Stimulated activated CD8-positive, alpha-beta memory T cell treated with anti-CD3 and anti-CD28 coated beads, Interleukin-2, amount 100 ng/mL, for 1 hour (primary cell): ENCODE measurements at places on chromosomes 1 and 21.

- DNase-seq, result no peak
Measured at GRCh38 chr1:17507915-17508314, 31.6 kb upstream of the ARHGEF10L start.

- no peak for DNase-seq
Measured at GRCh38 chr1:19311503-19311930, 427 bp downstream of the AKR7A2 start.

GRCh38 chr21:44295163-44295573 is 4.7 kb upstream of the PFKL start:
- DNase-seq, result no peak

DNA sequence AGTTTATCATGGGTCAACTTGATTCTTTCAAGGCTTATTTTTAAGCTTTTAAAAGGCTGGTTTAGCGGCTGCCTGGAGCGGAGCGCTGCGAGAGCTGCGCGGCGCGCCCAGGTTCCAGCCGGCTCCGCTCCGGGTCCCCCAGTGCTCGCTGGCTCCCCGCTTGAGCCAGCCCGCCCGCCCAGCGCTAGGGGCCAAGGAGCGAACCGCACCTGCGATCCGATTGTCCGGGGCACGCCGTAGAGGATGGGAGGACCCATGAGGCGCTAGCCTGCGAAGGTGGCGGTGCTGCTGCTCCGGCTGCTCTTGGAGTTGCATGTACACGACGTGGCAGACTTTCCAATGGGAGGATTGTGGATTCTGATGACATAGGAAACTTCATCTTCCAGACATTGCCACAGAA is 9.9 kb upstream of the CFHR4 start:
- DNase-seq, result no peak

DNA sequence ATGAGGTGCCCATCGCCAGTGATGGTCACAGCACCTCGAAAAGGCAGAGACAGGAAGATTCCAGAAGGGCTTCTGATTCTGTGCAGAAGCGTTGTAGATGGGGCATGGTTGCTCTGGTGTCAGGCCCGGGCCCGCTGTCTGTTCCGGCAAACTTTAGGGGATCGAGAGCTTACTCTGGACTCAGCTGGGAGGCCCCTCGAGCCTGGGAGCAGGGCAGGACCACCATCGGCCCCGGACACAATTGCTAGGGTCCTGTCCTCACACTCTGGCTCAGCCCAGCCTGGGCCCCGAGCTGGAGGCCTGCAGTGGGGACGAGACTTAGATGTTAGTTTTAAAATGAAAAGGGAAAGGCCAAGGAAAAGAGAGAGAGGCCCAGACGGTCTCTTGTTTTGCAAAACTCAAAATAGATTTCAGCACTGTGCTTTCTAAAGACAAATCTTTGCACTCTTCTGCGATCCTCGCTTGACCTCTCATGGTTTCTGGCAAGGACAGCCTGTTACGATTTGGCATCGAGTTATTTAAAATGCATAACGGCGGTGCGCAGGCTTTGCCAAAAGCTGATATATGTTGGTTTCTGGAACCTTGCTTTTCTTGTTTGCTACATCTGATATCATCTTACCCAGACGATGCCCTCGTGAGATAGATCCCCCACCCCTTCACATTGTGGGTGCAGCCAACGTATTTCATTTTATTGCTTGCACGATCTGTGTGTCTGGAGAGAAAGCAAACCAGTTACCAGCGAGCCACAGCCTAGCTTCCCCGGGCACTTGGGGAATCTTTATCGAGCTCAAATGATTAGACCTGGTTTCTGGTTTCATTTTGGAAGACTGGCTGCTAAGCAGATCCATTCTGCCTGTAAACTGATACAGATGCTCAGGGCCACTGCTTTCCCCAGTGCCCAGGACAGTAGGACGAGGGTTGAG is 58.0 kb downstream of the PRDM16 start:
- no peak for DNase-seq

DNA sequence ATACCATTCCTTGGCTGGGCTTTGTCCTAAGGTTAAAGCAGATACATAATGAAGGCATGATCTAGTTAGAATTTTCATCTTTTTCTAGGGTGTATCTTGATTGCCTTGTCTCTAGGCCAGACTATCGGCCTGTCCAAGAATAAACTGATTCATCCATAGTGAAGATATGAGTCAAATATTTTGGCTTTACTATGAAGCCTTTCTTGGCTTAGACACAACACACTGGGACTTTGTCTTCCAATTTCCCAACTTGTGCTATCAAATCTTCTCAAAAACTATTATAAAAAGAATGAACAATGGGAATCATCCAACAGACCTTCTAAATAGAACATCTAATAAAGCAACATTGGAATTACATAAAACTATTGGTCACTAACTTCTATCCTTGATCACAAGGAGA is 64.8 kb downstream of the WARS2 start:
- DNase-seq, result no peak

DNA sequence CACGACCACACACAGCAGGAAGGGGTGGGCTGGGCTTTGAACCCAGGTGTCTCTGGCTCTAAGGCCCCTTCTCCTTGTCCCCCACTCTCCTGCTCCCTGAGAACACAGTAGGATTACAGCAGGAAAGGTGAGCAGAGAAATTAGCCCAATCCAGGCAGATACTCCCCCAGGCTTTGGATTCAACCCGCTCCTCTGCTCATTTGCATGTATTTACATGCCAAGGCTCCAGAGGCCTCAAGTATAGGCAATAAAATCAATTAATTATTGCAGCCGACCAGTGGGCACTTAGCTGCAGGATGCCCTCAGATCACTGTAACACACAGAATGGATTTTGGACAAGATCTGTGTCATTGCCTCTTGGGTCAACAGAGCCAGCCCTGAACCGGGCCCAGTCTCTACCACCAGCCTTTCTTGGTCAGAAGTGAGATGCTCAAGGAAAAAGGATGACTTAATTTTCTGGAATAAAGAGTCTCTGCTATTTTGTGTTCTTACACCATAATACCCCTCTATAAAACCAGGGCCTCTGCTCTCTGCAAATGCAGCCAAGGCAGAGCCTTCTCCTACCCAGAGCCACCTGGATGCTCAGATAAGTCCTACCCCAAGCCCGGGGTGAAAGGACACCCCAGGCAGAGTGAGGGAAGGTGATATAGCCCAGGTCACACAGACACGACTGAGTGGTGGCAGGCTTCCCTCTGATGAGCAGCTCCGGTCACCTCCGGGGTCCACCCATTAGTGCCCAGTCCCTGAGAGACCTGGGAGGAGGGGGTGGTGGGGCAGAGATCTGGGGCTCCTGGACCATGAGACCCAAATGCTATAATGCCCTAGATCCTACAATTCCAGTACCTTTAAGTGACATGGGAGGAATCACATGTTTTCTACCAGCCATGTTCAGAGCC is 28.9 kb downstream of the MATN1 start:
- DNase-seq, result no peak

GRCh38 chr1:221515496-221515895 is 226.4 kb downstream of the DUSP10 start:
- no peak for DNase-seq

DNA sequence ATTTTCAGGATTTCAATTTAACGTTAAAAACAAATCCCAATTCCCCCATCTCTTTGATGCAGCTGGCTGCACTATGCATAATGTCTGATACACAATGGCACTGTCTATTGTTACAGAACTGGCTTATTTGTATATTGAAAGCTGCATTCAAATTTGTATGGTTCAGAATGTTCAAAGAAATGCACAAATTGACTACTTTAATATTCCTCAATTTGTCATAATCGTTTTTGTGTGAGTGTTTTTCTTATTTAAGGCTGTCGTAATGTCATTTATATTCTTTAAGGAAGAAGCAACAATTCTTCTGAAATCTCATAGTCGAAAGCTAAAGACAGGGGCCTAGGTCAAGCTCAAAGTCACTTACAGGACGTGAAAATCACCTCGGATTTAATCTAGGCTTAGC is 341.4 kb upstream of the ZRANB2 start:
- DNase-seq, result no peak

- no peak for DNase-seq
Measured at GRCh38 chr21:26751305-26751704, 93.9 kb downstream of the ADAMTS1 start.

- no peak for DNase-seq
Measured at GRCh38 chr1:233461847-233462246, 134.3 kb downstream of the MAP3K21 start.

- no peak for DNase-seq
Measured at GRCh38 chr1:171550050-171550449, 64.7 kb downstream of the PRRC2C start.

GRCh38 chr1:147080671-147081394 is 91.4 kb downstream of the PRKAB2 start:
- DNase-seq, result no peak
